ENCODE measurements at places on chromosomes 16 and 17.

DNA sequence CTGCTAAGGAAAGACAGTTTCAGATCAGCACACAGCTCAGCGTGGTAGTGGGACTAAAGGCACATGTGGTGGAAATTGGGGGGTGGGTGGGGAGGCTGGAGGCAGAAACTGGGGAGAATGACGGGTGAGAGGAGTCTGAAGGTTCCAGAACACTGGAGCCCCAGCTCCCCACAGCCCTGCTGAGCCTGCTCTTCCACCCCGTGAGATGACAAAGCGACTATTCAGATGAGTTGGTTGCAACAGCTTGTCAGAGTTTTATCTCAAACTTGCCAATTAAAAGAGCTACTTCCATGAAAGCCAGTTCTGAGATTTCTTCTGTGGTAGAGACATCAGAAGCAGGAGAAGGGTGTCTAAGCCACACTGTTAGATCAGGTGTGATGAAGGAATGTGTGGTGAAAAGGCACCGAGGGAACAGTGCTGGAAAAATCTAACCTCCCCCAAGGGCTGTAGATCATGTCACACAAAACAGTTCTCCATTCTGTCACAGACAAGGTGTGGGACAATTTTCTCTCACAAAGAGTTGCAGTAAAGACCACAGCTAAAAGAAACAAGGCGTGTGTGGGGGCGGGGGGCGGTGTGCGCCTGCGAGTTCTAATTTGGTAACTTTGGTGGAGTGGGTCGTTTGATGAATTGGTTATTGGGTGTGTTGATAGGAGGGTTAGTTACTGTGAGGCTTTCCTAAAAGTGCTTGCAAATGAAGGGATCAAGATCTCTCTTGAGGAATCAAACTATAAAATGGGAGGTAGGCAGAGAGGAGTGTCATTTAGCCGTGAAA, 39.0 kb downstream of the CCDC182 start:
- DNase-seq: no peak

- DNase-seq: no peak
Observed at GRCh38 chr16:74698222-74698621, 2.4 kb downstream of the MLKL start.

GRCh38 chr17:30433514-30433913, 43.7 kb upstream of the GOSR1 start:
- no peak for DNase-seq

DNA sequence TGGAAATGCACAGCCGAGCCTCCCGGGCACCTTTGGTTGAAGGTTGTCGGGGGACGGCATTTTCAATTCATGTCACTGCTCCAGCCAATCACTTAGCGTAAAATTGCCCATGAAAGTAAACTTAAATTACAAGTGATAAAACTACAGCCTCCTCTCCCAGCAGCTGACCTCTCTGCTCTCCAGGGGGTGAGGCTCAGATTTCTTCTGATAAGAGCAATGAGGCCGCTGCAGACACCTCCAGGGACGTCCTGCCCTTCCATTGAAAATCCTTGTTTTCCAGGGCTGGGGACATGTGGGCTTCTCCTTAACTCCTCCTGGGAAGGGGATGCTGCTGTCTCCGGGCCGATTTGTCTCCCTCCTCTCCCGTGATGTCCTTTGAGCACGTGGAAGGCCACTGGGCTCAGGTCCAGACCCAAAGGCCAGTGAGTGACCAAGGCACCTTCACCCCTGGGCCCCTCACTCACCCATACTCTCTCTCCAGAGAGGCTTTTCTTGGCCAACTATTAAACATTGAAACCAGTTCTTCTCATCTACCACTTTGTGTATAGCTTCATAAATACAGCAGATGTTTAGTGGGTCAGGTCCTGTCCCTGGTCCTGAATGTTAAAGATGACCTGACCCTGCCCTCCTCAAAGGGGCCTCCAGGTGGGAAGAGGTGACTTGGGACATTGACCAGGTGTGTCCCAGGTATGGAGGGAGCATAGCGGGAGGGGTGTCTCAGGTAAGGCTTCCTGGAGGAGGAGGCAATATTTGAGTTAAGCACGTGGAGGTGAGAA, 52.3 kb downstream of the MGAT5B start:
- DNase-seq: no peak

DNA sequence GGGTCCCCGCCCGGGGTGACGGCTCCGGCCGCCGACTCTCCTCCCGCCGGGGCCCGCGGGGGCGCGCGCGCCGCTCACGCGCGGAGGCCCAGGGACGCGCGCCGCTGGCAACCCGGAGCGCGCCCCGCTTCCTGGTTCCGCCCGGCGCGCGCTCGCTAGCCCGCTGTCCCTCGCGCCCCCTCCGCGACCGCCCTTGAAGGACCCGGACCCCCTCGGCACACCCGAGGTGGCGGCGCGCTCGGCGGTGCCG, at the start of gene STAT5B:
TSS of gene STAT5B (minus strand) at position 33 of the 250 bp plus-strand sequence. CDS start 44,264 bp downstream, outside the sequence.
- peak; percentile 63 for DNase-seq

- no peak for DNase-seq
Observed at GRCh38 chr17:31549121-31549524, 157.6 kb downstream of the RAB11FIP4 start.

GRCh38 chr17:17044846-17045561, 2.7 kb downstream of the MPRIP start:
- DNase-seq: no peak

DNA sequence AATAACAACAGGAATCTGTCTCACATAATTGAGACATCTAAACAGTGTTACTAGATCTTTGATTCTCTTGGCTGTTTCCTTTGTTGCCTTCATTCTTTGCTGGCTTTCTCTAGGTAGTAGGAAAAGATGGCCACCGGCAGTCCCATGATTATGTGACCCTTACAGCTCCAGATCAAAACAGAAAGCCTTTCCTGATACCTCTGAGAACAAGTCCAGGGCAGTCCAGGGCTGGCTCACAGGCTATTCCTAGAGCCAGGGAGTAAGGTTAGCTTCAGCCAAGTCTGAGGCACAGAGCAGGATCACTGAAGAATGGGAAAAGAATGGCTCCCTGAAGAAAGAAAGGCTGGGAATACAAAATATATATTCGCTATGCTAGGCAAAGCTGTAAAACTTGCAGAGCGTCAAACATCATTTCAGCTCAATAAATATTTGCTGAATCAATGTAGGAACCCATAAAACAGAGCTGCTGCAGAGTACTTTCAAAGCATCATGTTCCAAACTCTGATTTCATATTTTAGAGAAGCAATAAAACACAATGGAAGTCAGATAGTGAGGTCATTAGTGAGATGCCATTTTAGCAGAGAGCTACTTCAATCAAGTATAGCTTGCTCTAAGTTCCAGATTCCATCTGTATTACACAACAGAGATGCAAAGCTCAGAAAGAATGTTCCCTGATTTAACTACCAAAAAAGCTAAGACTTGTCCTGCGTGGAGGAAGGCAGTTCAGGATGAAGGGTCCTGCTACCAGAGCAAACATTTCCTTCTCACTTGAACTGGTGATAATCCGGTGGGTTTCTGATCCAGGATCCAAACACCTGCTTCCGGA, 23.4 kb downstream of the ADAT1 start:
- DNase-seq: no peak

DNA sequence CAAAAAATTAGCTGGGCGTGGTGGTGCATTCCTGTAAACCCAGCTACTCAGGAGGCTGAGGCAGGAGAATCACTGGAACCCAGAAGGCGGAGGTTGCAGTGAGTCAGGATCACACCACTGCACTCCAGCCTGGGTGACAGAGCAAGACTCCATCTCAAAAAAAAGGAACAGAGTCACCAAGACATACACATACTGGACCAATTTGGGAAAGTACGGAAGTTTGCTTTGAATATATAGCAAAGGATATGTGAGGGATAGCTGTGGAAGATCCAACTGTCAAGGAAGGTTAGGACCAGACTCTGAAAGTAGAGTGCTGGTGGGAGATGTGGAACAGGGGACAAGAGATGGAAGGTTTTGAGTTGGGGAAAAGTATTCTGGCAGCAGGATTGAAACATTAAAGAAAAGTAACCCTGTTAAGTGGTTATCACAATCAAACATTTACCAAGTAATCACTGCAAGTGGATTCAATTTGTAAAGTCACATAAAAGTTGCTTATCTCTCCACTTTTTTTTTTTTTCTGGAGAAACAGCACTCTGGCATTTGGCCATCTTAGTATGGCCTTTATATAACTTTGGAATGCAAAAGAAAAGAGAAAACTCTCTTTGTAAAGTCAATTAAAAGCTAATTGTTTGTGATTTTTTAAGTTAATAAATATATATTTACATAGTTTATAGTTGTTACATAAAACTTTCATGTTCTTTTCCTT, 259.4 kb upstream of the TBX2 start:
- DNase-seq: no peak

DNA sequence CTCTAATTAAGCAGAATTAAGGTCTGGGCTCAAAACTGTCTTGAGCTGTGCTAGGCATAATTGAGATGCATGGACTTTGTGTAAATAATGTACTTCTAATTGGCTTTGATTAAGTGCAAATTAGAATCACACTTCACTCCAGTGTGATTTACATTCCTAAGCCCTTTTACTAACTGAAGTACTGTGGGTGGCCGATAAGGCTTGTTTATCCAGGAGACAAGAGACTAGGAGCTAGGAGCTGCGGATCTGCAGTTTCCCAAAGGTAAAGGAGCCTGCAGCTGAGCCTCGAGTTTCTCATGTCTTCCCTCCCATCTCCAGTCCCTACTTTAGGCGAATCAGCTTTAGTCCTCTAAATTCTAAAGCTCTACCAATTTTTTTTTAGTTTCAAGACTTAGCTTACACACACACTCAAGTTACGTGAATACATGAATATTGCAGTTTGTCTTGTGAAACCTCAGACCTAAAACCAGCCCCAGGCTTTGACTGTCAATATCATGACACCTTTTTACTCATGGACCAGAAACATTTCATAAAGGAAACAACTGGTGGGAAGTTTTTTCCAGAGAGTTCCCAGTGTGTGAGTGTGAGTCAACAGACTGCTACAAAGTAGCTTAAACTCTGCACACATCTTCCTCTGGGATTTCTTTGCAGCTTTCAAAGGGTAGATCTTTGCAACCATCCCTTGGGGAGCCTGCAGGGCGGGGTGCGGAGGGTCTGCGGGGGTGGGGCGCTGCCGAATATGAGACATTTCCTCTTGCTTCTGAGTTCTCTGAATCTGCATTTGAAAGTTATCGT, 113.9 kb upstream of the TBX2 start:
- DNase-seq: no peak

GRCh38 chr17:79838522-79839274, 542 bp downstream of the CBX4 start:
- peak; percentile 51 for DNase-seq

DNA sequence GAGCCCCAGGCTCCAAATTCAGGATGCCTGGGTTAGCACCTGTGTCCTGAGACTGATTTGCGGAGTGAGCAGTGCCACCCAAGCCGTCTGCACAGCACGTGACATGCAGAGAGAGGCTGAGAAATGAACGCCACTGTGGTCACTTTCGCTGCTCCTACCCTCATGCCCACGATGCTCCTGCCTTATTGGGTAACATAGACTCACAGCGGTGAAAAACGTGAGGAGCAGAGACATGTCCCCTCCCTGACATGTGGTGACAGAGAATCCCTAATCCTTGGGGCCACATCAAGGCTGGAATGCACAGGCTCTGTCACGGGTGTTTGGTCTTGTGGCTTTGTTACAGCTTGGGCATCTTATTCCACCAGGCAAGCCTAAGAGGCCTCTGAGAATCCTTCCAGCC, 52.1 kb upstream of the CACNG5 start:
- DNase-seq: no peak

- DNase-seq: peak; percentile 57
Observed at GRCh38 chr17:3963237-3964201, 718 bp downstream of the ATP2A3 start.

GRCh38 chr17:77769215-77769614, 189.3 kb upstream of the TNRC6C start:
- no peak for DNase-seq

GRCh38 chr17:45162025-45162687, 481 bp downstream of the HEXIM2 start:
- DNase-seq: no peak

DNA sequence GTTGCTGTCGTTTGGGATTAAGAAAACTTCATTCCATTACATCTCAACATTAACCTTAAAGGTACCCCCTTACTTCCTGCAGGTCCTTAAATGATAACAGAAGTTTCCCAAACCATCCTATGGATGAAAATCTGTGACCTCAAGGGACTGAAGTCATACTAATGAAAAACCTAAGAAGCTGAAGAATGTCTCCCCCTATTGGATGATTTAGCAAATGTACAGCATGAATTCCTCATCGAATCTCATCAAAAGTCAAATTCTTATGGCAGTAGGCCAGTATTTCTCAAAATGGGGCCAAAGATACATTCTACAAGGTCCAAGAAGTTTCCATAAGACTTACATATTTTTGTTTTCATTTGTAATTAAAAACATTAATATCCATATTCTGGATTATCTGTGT, 13.5 kb downstream of the SCO1 start:
- DNase-seq: no peak

DNA sequence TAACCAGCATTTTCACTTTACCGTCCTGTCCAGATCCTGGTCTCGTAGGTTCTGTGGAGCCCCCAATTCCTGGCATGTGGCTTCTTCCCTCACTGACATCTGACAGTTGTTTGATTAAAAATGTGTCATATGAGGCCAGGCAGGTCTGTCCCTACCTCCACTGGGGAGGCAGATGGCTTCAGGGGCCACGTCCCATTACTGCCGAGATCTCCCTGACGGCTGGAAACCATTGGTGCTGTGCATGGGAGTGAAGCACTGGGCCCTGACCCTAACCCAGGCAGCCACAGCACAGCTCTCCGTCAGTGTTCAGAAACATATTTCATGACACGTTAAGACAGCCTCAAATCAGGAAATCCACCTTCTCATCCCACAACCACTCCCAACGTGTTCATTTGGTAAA, 77.5 kb downstream of the GNAO1 start:
- no peak for DNase-seq

- DNase-seq: no peak
Observed at GRCh38 chr17:60641126-60641525, 36.5 kb upstream of the BCAS3 start.

DNA sequence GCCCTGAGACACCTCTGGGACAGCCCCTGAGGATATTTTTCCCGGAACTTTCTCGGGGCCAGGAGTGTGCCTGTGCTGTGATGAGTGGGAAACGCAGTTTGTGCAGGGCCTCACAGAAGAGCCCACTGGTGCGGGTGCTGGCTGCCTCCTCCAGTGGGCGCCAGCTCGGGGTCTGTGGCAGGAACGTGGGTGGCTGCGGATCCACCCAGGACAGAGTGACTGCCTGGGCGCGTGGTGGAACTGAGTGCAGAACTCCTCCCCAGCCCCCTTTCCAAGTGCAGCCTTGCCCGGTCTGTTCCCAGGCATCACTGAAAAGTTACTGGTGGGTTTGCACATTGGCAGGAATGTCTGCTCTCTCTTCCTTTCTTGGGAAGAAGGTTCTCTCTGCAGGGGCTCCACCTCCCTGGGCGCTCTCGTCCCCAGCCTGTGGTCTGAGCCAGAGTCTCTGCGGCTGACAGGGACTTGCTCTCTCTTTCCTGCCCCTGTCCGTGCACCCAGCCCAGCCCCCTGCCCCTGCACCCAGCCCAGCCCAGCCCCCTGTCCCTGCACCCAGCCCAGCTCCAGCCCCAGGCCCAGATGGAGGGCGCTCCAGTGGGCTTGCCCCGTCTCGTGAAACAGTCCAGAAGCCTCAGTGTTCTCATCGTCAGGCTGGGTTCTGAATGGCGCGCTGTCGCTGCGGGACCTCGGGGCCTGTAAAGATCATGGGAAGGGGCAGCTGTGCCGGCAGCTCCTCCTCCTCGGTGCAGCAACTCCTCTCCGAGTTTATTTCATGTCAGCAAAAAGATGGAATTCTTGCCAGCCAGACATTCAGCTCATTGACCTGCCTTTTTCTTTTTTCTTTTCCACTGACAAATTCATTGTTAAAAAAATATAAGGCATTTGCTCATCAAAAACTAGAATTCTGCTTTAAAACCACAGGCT, 117.5 kb downstream of the BANP start:
- DNase-seq: no peak
